Thoracic aorta (tissue), 2 donors: ENCODE measurements at places on chromosomes 12 and 14.

DNA sequence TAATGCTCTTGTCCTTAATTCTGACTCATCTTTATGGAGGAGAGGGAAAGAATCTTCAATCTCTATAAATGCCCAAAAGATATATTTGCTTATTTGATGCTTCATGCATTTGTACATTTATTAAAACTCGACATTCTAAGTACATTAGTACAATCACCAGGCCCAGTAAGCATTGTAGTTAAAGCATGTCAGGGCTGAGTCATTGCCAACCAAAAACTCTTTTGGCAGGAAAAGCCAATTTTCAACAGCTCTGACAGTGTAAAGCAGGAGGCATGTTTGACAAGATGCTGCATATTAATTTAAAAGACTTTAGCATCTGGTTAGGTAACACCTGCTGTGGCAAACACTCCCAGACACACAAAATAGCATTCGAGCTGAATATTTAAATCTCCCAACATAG, 290.9 kb downstream of the PPFIA2 start:
- H3K27me3 ChIP-seq, result no peaks in the 10 kb centered on the region
- no peaks in the 10 kb centered on the region for H3K4me1 ChIP-seq
- DNase-seq, result no peak
- no peak overlapping the region for H3K4me3 ChIP-seq

DNA sequence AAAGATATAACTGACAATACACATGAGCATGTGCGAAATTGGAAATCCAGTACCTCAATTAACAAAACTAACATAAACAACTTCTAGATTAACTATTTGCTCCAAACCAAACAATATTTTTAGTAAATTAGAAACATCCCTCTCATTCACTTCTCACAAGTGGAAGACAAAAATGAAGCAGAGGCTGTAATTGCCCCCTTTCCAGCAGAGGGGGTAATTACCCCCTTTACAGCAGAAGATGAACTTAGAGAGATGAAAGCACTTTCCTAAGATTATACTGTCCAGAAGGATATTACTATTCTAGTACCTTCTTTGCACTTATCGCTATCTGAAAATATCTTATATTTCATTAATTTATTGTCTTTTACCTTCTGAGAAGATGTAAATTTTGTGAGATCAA, 1025.2 kb downstream of the FSCB start:
- H3K36me3 ChIP-seq, result no peaks in the 10 kb centered on the region
- H3K4me1 ChIP-seq, result no peaks in the 10 kb centered on the region
- H3K27ac ChIP-seq, result no peak overlapping the region

GRCh38 chr14:99420711-99421110, 59.9 kb downstream of the SETD3 start:
- no peaks in the 10 kb centered on the region for H3K4me1 ChIP-seq
- no peaks in the 10 kb centered on the region for H3K27me3 ChIP-seq
- no peak overlapping the region for H3K4me3 ChIP-seq
- H3K27ac ChIP-seq, result no peak overlapping the region
- no peaks in the 10 kb centered on the region for H3K36me3 ChIP-seq
- DNase-seq, result no peak

GRCh38 chr12:116027551-116027821, 250.0 kb downstream of the MED13L start:
- no peak for DNase-seq
- no peaks in the 10 kb centered on the region for H3K36me3 ChIP-seq
- no peak overlapping the region for H3K4me3 ChIP-seq

DNA sequence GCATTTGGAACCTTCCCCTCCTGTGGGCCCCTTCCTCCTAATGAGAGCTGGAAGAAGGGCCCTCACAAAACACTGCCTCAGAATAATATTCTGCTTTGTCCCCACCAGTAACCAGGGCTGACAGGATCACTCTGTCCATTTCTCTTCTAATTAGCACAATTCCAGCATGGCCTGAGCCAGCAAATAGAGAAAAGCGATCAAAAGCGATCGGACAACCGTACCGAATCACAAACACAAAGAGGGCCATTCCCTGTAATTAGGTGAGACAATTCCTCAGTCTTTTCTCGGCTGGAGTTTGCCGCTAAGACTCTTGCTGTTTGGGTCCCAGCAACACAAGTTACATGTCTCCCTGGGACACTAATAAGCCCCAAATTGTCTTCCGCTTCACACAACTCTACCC, 35.6 kb upstream of the VSX2 start:
- no peak overlapping the region for H3K4me3 ChIP-seq
- H3K36me3 ChIP-seq, result peaks cover 8% of the 10 kb centered on the region
- H3K27ac ChIP-seq, result no peak overlapping the region
- no peak for DNase-seq
- H3K27me3 ChIP-seq, result no peaks in the 10 kb centered on the region

- H3K27me3 ChIP-seq, result no peaks in the 10 kb centered on the region
- no peaks in the 10 kb centered on the region for H3K36me3 ChIP-seq
- no peak overlapping the region for H3K4me3 ChIP-seq
- no peak for DNase-seq
Observed at GRCh38 chr12:131211340-131211938, 257.7 kb downstream of the ADGRD1 start.

DNA sequence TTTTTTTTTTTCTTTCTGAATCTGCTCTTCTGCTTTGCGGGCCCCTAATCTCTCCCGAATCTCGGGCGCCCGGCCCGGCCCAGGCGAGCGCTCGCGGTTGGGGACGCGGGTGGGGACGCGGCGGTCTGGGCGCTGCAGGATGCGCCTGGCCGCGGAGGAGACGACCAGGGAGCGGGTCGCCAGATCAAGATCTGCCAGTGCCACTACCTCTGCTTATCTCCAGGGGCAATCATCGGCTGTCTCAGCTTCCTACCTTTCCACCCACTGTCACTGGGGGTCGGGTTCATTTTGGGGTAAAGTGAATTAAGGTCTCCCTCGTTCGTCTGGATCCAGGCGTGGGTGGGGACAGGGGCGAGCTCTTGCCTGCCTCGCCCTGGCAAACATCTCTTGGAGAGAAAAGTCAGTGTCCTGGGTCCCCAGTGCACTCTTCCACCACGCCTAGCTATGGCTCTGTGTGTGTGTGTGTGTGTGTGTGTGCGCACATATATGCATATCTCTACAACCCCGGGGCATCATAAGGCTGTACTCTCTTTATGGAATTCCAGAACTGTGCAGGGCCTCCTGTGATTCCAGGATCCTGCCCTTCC, 422.3 kb downstream of the VRK1 start:
- no peak for DNase-seq
- H3K4me1 ChIP-seq, result peaks cover 10% of the 10 kb centered on the region
- H3K27ac ChIP-seq, result no peak overlapping the region

- H3K27ac ChIP-seq, result no peak overlapping the region
- H3K36me3 ChIP-seq, result no peaks in the 10 kb centered on the region
- H3K4me3 ChIP-seq, result no peak overlapping the region
Observed at GRCh38 chr14:63046339-63047268, 1.3 kb upstream of the KCNH5 start.

DNA sequence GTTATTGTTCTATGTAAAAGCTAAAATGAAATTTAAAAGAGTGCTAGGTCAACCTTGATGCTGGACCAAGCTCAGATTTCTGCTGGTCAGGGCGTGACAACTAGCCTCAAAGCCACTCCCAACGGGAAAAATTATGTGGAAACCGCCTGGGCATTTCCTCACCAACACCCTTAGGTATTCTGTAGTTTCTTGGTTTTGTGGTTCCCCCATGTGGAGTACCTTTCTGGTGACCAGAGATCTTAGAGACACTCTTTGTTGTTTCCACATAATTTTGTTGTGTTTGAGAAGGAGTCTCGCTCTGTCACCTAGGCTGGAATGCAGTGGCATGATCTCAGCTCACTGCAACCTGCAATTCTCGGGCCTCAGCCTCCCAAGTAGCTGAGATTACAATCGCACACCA, 119.9 kb downstream of the DENND5B start:
- no peak overlapping the region for H3K4me3 ChIP-seq
- DNase-seq, result no peak
- H3K36me3 ChIP-seq, result no peaks in the 10 kb centered on the region
- no peaks in the 10 kb centered on the region for H3K27me3 ChIP-seq
- peaks cover 5% of the 10 kb centered on the region for H3K4me1 ChIP-seq
